Right forelimb (tissue), 1 donor: ENCODE measurements at places on chromosomes 13 and 19.
A peak's percentile ranks its signal among the peaks of the same experiment; 100 is the strongest.

GRCh38 chr13:98944336-98944735 is 33.5 kb downstream of the DOCK9 start:
- DNase-seq: no peak

- no peak for DNase-seq
These were observed 48.9 kb upstream of the URAD start for GRCh38 chr13:28037399-28037798.

GRCh38 chr13:74084375-74084935 is 49.7 kb downstream of the KLF12 start:
- DNase-seq: no peak

DNA sequence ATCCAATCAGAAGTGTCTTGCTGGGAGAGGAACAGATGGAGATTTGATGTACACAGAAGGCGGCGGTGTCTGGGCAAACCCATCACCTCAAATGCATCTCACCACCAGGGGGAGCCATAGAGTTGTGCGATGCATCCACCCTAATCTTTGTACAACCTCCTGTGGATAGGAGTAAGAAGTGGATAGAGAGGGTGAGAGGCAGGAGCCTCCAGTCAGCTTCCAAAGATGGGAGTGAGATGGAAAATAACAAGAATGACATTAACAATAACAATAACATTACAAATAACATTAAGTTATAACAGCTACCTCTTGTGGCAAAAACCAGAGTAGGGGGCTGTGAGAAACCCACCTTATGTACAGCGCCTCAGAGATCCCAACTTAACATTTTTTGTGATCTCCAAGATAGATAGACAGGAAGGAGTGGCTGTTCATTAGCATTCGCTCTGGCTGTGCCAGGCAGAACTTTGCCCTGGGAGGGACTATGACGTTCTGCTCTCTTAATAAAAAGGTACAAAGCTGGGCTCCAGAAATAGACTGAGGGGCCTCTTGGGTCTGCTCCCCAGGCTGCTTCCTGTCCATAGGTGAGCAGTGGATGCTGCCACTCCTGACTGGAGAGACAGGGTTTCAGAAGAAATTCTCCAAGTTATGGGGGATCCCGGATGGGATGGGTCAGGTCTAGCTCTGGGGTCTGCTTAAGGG is 5.2 kb upstream of the CEACAM18 start:
- peak; percentile 79 for DNase-seq

GRCh38 chr13:92739306-92739818 is 487.2 kb upstream of the GPC6 start:
- DNase-seq: no peak

DNA sequence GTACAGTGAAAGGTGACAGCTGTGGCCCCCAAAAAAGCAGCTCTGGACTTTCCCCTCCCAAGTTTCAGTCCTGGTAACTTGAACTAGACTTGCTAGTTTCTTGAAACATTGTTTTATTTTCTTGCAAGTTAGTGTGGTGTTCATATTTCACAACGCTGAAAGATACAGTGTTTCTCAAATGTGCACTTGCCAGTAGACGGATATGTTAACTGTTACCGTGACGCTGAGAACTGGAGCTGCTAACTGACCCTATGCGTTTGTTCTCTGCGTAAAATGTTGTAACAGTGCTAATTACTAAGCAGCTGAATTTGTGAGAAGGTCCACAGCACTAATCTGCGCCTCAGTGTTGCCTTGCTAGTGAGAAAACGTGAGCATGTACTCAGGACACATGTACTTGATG is 79.6 kb downstream of the GGACT start:
- no peak for DNase-seq

- DNase-seq: no peak
These were observed 36.8 kb upstream of the GAS6 start for GRCh38 chr13:113900646-113901045.

DNA sequence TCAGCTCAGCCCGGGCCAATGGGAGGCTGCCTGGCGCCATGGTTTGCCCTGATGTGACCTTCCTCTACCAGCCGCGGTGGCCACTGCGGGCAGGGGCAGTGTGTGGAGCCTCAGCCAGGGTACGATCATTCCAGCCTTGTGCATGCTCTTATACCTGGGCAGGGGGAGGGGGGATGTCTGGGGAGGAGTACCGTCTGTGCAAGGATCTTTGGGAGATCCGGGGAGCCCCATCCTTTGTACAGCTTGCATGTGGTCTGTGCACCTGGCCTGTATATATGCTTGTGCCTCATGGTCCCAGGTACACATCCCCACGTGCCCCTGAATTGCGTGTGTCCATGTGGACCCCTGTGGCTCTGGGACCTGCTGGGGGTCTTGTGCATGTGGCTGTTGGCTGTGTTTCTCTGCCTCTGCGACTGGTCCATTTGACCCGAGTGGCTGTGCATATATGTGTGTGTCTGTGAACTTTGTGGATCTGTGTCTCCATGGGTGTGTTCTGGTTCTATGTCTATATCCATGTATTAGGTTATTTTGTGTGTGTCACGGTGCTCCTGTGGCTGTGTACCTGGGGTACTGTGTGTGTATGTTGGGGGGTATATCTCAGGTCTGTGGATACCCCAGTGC is 12.8 kb upstream of the NANOS3 start:
- DNase-seq: no peak

- no peak for DNase-seq
These were observed 12.7 kb downstream of the PRKCG start for GRCh38 chr19:53894707-53895106.

DNA sequence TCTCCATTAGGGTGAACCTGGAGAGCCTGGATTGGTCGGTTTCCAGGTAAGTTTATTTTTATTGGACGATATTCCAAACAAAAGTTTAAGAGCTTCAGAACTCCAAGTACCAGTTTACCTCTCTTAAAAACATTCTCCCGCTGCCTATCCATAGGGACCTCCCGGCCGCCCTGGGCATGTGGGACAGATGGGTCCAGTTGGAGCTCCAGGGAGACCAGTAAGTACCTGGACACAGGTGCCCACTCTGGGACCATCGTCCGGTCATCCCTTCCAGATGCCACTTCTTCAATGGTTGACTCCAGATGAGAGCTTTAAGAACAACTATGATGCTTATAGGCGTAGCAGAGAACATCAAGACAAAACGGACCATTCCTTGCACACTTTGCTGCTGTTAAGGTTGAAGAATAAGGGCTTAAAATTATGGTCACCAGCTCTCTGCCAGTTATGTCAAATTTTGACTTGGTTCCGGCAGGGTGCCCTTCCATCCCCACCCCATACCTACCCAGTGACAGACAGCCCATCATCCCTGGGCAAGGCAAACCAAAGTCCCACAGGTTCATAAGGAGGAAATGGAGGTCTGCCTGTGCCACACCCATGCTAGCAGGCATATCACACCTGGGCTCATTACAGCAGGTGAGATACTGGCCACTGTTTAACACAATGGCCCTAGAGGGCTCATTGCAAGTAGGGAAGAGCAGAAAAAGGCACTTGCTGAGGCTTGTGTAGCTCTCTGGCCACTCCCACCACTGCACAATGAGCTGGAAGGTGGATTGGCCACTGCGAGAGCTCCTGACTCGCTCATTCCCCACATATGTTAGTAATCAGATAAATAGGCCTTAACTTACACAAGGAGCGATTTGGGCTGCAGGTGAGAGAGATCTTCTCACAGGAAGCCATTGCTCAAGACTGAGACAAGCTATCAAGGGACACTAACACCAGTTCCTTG is 123.6 kb downstream of the COL4A2 start:
- DNase-seq: no peak

DNA sequence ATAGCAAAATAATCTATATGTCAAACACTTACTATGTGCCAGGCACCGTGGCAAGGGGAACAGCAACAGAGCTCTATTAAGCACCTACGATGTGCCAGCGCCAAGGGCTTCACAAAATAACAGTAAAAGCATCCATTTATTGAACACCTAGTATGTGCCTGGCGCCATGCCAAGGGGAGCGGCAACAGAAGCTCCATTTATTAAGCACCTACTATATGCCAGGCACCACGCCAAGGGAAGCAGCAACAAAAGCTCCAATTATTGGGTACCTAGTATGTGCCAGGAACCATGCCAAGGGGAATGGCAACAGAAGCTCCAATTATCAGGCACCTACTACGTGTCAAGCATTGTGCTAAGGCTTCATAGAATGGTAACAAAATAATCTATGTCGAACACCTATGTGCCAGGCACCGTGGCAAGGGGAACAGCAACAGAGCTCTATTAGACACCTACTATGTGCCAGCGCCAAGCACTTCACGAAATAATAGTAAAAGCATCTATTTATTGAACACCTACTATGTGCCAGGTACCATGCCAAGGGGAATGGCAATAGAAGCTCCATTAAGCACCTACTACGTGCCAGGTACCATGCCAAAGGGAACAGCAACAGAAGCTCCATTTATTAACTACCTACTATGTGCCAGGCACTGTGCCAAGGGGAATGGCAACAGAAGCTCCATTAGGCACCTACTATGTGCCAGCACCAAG is 107.7 kb downstream of the PTPRS start:
- DNase-seq: no peak

- no peak for DNase-seq
These were observed 1.3 kb downstream of the ZNF180 start for GRCh38 chr19:44498988-44499387.

GRCh38 chr19:10332158-10332964 is 968 bp downstream of the RAVER1 start:
- no peak for DNase-seq

- DNase-seq: no peak
These were observed 155.7 kb downstream of the TNFRSF19 start for GRCh38 chr13:23725922-23726321.

- DNase-seq: no peak
These were observed 16.1 kb downstream of the ZNF446 start for GRCh38 chr19:58492265-58492664.

DNA sequence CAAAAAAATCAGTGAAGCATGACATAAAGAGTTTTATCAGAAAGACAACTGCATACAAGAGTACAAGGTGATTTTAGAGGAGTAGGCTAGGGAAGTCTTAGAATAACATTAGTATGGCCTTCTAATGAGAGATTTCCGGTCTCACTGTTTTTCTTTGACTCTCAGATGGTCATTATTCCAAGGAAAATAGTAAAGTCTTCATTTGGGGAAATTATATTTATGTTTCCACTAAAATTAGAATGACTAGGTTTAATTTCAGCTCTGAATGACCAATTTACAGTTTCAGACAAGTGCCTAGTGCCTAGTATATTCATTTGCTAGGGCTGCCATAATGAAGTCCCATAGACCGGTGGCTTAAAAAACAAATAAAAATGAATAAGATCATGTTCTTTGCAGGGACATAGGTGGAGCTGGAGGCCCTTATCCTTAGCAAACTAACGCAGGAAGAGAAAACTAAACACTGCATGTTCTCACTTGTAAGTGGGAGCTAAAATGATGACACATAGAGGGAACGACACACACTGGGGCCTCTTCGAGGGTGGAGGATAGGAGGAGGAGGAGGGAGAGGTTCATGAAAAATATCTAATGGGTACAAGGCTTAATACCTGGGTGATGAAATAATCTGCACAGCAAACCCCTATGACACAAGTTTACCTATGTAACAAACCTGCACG is 303.1 kb downstream of the PCDH9 start:
- no peak for DNase-seq

GRCh38 chr13:106499896-106500295 is 35.6 kb downstream of the EFNB2 start:
- DNase-seq: no peak

DNA sequence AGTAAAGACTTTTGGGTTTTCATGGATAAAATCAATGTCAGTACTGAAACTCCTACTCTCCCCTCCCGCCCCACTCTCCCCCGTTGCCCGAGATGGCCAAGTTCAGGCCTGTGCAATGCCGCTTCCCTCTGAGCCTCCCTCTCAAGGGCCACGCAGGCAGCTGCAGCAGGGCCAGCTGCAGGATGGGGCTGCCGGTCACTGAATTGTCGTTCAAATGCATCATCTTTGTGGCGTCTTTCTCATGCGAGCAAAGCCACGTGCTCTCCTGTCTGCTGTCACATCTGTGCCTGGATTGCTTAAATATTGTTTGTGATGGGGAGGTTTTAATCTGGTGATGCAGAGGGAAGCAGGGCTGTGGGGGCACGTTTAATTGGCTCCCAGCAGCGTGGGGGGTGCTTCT is 26.6 kb downstream of the SHISA2 start:
- no peak for DNase-seq

- no peak for DNase-seq
These were observed 95.8 kb downstream of the CCNA1 start for GRCh38 chr13:36528105-36528504.

DNA sequence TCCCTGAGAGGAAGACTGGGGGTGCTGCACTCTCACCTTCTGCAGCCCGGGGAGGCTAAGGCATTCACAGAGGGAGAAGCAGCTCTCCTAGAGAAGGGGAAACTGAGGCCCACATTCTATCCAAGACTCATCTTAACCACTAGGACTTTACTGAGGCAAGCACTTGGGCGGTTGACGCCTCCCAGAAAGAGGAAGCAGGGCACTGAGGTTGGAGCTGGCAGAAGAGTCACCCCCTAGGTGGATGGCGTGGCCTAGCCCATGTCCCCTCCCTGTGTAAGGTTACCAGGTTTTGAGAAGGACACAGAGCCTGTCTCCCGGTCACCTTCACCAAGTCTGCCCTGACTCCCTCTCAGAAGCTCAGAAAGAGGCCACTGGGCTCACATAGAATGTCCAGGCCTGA is 2.7 kb downstream of the S1PR2 start:
- no peak for DNase-seq

- no peak for DNase-seq
These were observed 4.2 kb downstream of the GIPC3 start for GRCh38 chr19:3589439-3589838.

- DNase-seq: no peak
These were observed 18.3 kb downstream of the UBAC2 start for GRCh38 chr13:99218969-99219368.

GRCh38 chr13:41352935-41353840 is 42.1 kb downstream of the NAA16 start:
- DNase-seq: no peak

DNA sequence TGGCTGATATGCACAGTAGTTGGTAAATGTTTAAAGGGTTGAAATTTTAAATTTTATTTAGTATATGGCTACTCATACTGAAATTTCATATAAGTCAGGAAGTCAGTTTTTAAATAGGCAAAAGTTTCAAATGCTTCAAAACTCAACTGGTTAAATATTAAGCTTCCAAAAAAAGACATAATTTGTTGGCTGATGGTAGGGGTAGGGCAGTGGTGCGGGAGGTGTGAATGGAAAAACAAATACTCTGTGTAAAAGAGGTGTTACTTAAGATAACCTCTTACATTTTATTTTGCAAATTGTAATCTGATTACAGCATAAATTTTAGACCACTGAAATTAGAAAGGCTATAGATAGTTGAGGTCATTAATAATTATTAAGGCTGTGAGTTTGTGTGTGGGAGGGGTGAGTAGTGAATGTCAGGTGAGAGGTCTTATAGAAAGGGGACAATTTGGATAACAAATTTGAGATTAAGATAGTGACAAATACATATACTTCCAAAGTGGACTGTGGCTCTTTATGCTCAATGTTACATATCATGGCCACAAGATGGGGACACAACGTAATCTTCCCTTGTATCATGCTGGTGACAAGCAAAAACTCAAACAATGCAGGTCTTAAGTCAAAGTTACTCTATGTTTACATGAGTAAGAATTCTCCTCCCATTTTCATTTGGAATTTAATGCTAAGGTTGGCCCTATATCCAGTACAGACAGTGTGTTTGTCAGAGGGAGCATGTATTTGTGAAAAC is 36.6 kb upstream of the OXGR1 start:
- DNase-seq: no peak
